Ascending aorta (tissue), 2 donors: ENCODE measurements at places on chromosomes 2 and 18. TPM values are rescaled to one million over a fixed set of nuclear protein-coding genes. Genes with fewer than 3 reads are reported as not detected.
A peak's percentile ranks its signal among the peaks of the same experiment; 100 is the strongest.

DNA sequence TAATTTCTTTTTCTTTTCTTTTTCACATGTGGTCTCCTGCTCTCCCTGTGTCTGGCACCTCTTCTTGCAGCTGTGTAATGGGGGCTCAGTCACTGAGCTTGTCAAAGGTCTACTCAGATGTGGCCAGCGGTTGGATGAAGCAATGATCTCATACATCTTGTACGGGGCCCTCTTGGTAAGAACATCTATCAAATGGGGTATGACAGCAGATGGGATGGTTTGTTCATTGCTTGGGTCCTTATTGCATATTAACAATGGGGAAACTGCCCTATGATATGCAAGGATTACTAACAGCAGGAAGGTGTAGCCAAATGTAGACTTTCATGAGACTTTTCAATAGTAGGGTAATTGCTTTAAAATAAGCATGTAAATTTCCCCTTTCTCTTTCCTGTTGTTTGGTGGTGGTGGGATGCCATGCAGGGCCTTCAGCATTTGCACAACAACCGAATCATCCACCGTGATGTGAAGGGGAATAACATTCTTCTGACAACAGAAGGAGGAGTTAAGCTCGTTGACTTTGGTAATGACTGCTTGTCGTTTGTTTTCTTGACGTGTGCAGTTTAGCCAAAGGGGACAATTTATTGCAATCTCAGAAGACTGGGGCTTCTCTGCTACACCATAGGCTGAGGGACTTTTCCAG lies 36.5 kb downstream of the MYO3B start:
- H3K4me3 ChIP-seq = no peak overlapping the region
- H3K27me3 ChIP-seq = no peaks in the 10 kb centered on the region
- H3K4me1 ChIP-seq = no peaks in the 10 kb centered on the region

DNA sequence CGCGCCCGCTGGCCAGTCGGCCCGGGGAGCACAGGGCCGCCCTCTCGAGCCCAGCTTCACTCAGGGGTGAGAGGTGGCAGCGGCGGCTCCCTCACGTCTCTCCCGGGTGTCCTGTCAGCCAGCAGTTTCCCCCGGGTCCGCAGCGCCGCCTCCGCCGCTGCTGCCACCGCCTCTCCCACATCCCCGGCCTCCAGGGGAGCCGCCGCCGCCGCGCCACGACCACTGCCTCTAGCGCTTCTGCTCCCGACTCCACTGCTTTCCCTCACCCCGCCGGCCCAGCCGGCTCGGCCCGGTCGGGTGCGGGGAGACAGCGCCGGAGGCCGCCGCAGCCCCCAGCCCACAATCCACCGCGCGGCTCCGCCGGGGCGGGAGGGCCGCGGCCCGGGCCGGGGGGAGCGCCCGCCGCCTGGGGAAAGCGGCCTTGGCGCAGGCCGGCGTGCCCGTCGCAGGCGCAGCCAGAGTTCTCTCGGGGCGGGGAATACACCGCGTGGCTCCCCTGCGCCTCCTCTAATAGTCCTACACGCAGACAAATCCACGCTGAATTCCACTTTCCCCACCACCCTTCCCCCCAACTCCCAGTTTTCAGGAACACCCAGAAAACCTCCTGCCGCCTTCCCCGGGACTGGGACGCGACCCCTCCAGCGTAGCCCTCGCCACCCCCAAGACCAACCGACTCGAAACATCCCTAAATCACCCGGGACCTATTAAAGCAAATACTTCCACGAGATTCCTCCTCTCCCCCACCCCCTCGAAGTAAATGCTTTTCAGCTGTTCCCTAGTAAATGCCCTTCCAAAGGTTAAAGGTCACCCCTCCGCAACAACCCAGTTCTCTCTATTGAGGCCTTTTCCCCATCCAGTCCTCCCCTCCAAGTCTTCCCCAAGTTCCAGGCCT lies at the start of gene VPS54:
VPS54 (minus strand) TSS at position 346 of the 892 bp plus-strand sequence. CDS start 35,429 bp downstream, outside the sequence.
- H3K27ac ChIP-seq = peak within 1 kb of the TSS; percentile 95
- H3K4me3 ChIP-seq = peak within 1 kb of the TSS; percentile 83
- H3K36me3 ChIP-seq = no peaks in the 10 kb centered on the region
- no peaks in the 10 kb centered on the region for H3K27me3 ChIP-seq

GRCh38 chr2:61898810-61899209 lies 6.7 kb upstream of the COMMD1 start:
- no peaks in the 10 kb centered on the region for H3K27me3 ChIP-seq
- H3K27ac ChIP-seq = no peak overlapping the region
- no peaks in the 10 kb centered on the region for H3K36me3 ChIP-seq
- no peaks in the 10 kb centered on the region for H3K4me1 ChIP-seq

DNA sequence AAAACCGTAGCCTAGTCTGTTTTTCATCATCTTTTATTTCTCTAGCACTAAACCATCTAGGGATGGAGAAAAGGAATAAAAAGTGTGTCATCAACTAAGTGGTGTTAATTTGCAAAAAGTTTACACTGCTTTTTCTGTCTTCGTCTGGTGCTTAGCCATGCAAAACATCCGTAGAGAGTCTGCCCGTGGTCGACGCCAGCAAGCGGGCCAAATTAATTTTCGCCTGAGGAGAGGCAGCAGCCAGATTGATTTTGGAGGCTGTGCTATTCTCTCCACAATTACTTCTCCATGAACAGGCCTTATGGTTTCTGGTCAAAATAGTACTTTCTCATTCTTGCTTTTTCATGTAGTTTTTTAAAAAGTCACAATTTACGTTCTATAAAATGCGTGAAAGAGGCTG lies 46.3 kb downstream of the TNFRSF11A start:
- H3K4me3 ChIP-seq = no peak overlapping the region
- no peak overlapping the region for H3K27ac ChIP-seq
- H3K4me1 ChIP-seq = no peaks in the 10 kb centered on the region
- H3K36me3 ChIP-seq = no peaks in the 10 kb centered on the region

The ASXL3 gene
- 6.6 TPM for total RNA-seq

The LYPD6 gene
- total RNA-seq = 1.8 TPM

The CFAP65 gene
- not detected for total RNA-seq

The COL4A3 gene
- 1.1 TPM for total RNA-seq
